ENCODE measurements at places on chromosomes 12 and 14.

DNA sequence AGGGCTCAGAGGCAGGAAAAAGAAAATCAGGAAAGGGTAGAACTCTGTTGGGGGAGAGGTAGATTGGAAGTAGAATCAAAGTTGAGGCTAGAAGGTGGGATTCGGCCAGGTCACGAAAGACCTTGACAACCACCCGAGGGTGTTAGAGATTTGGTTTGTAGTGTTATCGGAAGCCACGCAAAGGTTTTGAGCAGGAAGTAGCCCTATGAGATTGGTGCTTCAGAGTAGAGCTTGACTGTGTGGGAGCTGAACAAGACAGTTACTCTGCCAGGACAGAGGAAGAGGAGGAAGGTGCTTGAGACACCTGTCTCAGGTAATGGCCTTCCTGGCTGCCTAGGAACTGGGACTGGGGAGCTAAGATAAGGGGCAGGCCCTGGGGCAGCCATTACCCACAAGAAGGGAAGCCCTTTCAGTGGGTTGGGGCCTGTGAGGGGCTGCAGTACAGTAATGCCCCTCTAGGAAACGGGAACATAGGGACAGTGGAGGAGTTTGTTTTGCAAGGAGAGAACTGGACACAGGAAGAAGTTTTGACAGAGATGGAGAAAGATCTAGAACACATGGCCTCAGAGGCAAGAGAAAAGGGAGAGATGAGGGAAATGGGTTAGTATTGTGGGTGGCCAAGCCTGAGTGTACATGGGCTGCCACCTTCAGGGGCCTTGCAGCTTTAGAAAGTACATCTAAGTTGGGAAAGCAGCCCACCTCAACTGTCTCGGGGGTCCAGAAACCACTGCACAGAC lies 73.5 kb downstream of the RIN3 start:
- DNase-seq: peak; percentile 27

- no peak for DNase-seq
Measured at GRCh38 chr12:6182279-6182898, 17.8 kb upstream of the CD9 start.

DNA sequence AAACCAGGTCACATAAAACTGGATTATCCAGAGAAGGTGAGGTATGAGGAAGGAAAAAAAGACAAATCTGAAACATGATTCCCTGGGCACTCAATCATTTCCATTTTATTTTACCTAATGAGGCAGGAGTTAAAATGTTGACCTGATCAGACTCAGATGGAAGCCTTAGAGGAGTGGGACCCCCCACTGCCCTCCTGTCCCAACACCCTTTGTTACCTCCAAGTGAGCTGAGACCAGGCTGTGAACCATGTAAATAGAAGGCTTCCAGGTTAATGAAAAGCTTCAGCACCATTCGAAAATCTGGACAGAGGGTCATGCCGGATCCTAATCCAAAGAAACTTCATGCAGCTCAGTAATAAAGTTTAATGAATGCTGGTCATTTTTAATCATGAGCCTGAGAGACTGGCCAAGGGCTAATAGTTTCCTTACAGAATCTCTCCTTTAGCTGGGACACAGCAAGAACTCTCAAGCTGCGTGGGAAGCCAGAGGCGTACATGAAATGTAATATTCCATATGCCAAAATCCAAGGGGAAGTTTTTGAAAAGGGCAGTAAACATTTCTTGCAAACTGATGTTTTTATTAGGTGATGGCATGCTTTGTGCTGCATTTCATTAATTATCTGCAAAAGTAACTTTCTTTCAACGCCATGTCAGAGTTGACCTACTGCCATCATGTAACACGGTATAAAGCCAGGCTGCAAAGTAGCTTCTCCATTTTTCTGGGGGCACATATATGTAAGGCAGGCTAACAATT lies 183.0 kb downstream of the PAX9 start:
- no peak for DNase-seq

DNA sequence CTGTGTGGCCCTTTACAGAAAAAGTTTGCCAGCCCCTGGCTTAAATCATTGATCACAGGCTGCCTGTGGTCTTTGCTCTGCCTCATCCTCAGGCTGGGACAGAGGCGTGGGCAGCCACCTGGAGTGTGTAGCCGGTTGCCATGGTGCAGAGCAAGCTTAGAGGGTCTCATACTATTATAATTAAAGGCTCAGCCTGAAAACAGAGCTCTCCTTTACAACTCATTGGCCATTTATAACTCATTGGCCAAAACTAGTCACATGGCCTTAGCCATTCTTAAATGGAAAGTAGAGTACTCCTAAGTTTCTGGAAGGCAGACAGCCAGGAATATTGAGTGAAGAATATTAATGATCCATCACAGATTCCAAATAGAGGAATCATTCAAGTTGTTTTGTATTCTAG lies 3.0 kb downstream of the HSP90B1 start:
- DNase-seq: no peak

- no peak for DNase-seq
Measured at GRCh38 chr12:52056801-52057637, 5.8 kb downstream of the NR4A1 start.

- no peak for DNase-seq
Measured at GRCh38 chr14:32090686-32091085, 13.6 kb downstream of the ARHGAP5 start.

DNA sequence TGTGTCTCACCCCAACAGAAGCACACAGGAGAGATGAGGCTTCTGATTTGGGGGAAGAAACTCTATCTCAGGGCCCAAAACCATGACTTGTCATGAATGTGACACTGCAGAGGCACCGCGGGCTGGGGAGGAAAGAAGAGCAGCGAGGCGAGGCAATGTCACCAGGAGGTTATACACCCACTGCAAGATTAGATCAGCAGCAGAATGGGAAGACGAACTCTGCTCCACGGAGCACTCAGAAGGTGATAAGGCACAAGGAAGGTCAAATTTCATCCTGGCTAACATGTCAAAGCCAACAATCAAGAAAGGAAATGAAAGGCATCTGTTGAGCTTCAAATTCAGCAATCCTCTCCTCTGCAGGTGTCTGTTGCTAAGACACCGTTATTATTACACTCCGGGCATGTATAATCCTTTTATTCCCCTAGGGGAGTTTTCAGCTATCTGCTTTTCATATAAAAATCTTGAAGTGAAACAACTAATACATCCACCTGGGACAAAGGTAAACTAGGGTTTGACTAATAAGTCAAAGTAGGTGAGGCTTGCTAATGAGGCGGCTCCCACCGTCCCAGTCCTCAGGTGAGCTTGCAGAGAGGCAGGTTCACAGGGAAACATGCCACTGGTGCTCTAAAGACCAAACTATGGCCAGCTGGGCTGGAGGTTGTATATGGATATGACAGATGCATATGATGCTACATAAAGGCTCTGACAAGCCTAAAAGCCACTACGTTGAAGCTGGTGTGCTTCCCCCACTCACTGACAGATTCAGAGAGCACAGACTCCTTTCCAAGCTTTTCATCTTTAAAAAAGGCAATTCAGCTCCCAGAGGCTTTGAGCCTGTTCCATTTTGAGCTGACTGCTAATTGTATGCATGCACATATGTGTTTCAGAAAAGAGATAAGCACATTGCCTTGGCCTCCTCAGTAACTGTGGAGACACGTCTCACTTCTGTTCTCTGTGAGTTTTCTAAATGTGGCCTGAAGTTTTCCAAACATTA lies 221.2 kb downstream of the NELL2 start:
- DNase-seq: no peak

DNA sequence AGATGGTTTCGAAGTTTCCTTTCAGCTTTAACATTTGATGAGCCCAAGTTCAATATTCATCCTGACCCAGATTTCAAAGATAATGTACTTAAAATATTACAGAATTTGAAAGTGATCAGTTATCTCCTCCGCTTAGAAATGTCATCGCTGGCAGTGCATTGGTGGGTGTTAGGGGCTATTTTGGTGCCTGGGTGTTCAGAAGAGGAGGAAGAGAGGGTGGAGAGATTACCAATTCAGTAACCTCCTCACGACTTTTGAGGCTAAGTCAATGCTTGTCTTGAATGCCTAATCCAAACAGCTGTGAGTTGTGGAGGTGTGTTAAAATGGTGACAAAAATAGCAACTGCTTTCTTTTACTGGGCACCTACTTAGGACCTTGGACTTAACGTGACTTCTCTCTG lies 13.8 kb upstream of the DGLUCY start:
- no peak for DNase-seq

GRCh38 chr12:57498132-57498502 lies 10.2 kb downstream of the MARS1 start:
- no peak for DNase-seq

DNA sequence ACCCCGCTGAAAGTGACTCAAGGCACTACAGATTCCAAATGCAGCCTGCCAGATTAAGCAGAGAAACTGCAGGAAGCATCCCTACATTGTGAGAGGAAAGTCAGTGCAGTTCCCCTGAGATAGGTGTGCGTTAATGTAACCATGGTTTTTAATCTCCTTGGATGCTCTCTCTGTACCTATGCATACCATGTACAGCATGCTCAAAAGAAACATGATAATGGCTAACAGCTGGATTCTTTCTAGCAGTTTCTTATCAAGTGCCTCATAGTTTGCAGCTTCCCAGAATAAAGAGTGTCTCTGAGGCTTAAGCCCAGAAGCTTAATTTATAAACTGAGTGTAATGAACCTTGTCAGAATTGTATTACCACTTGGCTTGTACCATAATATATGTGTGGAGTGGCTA lies 17.1 kb upstream of the MDM1 start:
- DNase-seq: no peak

- no peak for DNase-seq
Measured at GRCh38 chr12:67698672-67699581, 50.4 kb downstream of the DYRK2 start.

- no peak for DNase-seq
Measured at GRCh38 chr12:85468356-85469157, 188.5 kb downstream of the ALX1 start.

- no peak for DNase-seq
Measured at GRCh38 chr14:44700184-44700583, 193.1 kb upstream of the FSCB start.

- no peak for DNase-seq
Measured at GRCh38 chr12:89225808-89226411, 126.4 kb downstream of the DUSP6 start.

DNA sequence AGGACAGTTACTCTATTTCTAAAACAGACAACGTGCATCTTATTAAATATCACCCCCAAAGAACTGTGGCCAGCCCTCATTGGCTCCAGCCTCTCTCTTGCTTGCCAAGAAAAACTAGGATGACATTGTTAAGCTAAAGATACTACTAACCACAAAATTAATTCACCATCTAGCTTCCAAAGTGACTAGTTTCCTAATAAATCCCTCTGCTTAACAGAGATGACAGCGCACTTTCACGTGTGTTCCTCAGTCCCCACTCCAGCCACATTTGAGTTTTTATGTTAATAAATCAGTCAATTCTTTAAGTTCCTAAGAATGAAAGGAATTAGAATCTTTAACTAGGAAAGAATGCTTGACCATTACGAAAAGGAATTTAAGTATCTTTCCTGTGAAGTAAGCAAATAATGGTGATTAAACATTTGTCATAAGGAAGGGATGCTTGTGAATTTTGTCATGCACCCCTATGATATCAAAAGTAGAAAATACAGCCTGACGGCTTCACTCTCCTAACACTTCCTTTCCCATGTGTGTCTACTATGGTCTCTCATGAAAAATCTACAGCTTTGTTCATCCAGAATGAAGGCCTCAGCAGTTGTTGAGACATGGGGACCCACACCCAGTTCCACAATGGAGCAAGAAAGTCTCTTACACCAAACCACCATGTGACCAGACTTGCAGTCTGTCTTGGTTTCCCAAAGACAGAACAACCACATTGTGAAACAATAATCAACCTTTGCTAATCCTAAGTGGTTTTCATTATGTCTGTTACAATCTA lies 8.1 kb downstream of the CORO1C start:
- no peak for DNase-seq

DNA sequence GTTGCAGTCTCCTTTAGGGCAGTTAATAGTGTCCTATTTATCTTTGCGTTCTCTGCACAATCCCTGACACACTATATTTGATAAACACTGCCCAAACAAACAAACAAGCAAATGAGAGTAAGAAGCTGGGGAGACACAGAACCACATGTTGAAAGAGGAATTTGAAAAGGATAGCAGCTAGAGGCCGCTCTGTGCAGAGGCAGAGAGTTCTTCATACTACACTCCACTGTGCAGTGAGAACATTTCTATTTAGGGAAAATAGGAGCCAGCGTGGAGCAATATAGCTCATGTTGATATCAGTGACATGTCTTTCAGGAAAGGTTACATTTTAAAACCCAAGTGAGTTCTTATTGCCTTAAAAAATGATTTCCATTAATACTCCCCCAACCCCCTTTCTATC lies 140.3 kb upstream of the SEL1L start:
- no peak for DNase-seq
